Caco-2 (cell line): ENCODE measurements at places on chromosomes 16 and 17.

- no peak for DNase-seq
Observed at GRCh38 chr17:59456428-59456827, 109.0 kb upstream of the DHX40 start.

DNA sequence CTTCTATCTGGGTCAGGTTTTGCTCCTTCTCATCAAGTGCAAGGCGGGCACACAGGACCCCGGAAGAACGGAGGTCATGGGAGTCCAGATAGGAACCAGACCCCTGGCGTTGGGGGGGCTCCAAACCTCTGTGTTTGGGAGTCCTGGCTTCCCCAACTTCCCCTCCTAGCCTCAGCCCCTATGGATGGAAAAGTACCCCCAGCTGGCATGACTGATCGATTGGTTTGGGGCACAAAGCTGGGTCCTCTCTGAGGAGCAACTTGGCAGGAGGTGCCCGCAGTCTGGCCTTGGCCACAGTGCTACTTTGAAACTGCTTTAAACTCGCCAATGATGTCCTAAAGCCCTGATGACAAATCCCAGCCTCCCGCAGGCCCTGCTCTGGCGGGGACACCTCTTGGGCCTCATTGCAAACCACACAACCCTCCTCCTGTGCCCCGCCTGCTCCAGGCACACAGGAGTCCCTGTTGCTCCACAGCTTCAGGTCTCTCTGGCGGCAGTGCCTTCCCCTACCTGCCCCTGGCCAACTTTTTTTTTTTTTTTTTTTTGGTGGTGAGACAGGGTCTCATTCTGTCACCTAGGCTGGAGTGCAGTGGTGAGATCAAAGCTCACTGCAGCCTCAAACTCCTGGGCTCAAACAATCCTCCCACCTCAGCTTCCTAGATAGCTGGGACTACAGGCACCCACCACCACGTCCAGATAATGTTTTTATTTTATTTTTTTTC is 38.0 kb upstream of the SNN start:
- no peak for DNase-seq

- DNase-seq: no peak
Observed at GRCh38 chr16:89004209-89004831, 27.3 kb upstream of the CBFA2T3 start.

DNA sequence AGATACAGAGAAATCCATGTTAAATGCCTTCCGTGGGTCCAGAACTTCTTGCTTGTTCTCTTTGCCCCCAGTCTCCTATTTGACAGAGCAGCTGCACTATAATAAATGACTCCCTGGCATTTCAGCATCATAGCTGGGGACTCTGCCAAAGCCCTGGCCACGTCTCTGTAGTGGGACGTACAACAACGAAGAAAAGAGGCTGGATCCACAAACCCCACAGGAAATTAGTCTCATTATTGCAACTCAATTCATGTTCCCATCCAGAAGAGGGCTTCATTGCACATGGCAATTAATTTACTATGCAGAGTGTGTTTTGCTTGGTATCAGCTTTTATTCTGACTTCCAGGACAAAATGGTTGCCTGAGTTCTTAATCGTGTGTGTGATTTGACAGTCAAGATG is 121.3 kb downstream of the CDH13 start:
- no peak for DNase-seq

GRCh38 chr17:10178506-10178991 is 19.9 kb downstream of the GAS7 start:
- no peak for DNase-seq

GRCh38 chr17:3886776-3887175 is 6.1 kb downstream of the CAMKK1 start:
- no peak for DNase-seq

GRCh38 chr16:50334106-50334975 is 34.4 kb downstream of the BRD7 start:
- no peak for DNase-seq

- DNase-seq: no peak
Observed at GRCh38 chr17:43465049-43465448, 18.7 kb upstream of the DHX8 start.

- DNase-seq: peak; percentile 55
Observed at GRCh38 chr16:69329369-69330285, 761 bp downstream of the PDF start.

GRCh38 chr17:63984651-63985386 is 12.1 kb upstream of the SCN4A start:
- no peak for DNase-seq
